Suprapubic skin (tissue), 4 donors: ENCODE measurements at places on chromosomes 7 and 10. TPM values are rescaled to one million over a fixed set of nuclear protein-coding genes. Genes with fewer than 3 reads are reported as not detected.

DNA sequence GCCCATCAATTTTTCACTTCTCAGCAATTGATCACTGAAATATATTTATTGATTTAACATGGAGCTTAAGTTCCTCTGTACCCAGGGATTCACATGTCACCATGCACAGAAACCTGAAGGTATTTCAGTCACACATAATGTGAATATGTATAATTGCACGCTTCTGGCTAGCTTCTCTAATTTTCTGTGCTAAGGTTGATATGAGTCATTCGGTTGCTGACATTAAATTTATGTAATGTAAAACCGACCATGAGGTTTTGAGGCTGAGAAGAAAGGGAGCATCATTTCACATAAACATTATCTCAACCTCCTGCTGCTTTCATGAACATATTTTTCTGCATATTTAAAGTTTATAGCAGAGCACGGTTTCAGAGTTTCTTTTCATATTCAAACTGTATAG, 381.0 kb upstream of the TPK1 start:
- H3K27me3 ChIP-seq, result no peaks in the 10 kb centered on the region
- DNase-seq, result no peak
- no peaks in the 10 kb centered on the region for H3K4me1 ChIP-seq
- H3K27ac ChIP-seq, result no peak overlapping the region
- no peak overlapping the region for H3K4me3 ChIP-seq

DNA sequence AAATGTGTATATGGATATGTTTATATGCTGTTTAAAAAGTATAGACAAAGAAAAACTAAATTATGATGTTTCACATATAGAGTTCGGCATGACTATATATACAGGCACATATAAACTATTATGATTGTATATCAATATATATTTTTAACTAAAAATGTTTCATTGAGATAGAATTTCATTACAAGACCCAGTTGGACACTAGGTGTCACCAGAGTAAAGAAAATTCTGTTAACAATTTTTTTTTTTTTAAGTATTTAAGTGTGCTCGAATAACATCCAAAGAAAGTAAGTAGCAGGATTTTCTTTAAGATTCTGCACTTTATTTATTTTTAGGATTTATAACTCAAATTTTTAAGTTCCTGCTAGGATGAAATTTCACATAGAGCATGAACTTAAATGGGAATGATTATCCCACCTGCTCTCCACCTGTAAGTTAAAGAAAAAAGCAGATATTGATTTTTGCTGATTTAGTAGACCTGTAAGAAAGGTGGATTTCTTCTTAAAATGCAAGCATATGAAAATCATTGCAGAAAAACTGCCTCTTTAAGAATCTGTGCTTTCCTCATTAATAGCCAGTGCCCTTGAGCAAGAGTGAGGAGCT, 961.5 kb downstream of the PCDH15 start:
- no peak for DNase-seq
- no peak overlapping the region for H3K27ac ChIP-seq
- no peaks in the 10 kb centered on the region for H3K4me1 ChIP-seq
- no peaks in the 10 kb centered on the region for H3K36me3 ChIP-seq
- H3K4me3 ChIP-seq, result no peak overlapping the region
- no peaks in the 10 kb centered on the region for H3K27me3 ChIP-seq

GRCh38 chr7:17844514-17845196, 95.6 kb downstream of the SNX13 start:
- H3K4me1 ChIP-seq, result peaks cover 3% of the 10 kb centered on the region
- H3K27ac ChIP-seq, result no peak overlapping the region
- H3K4me3 ChIP-seq, result no peak overlapping the region
- H3K36me3 ChIP-seq, result peaks cover 37% of the 10 kb centered on the region
- DNase-seq, result no peak

The ZNF736 gene
- total RNA-seq, result 6.0 TPM

DNA sequence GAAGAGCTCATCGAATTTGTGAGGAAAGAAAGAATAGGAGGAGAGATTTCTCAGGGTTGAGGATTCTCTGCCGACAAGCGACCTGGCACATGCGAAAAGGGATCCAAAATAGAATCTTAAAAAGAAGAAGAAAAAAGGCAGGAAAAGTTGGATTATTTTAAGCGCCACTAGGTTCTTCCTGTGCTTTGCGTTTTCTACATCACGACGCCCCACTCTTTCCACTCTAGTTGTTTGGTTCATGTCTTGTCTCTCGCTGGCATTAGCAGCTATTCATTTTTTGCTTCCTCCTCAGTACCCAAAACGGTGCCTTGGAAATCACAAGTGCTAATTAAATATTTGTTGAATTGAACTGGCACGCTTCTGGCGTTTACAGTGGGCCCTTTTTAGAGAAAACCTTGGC, 674 bp upstream of the FRA10AC1 start:
- DNase-seq, result no peak
- H3K36me3 ChIP-seq, result peaks cover 6% of the 10 kb centered on the region
- H3K4me3 ChIP-seq, result peak overlapping the region; percentile 63
- H3K4me1 ChIP-seq, result peaks cover 22% of the 10 kb centered on the region

- DNase-seq, result no peak
- H3K27ac ChIP-seq, result peak overlapping the region; percentile 37
- no peaks in the 10 kb centered on the region for H3K36me3 ChIP-seq
- no peak overlapping the region for H3K4me3 ChIP-seq
- no peaks in the 10 kb centered on the region for H3K27me3 ChIP-seq
Measured at GRCh38 chr7:100013328-100013676, 2.1 kb upstream of the ZKSCAN1 start.

DNA sequence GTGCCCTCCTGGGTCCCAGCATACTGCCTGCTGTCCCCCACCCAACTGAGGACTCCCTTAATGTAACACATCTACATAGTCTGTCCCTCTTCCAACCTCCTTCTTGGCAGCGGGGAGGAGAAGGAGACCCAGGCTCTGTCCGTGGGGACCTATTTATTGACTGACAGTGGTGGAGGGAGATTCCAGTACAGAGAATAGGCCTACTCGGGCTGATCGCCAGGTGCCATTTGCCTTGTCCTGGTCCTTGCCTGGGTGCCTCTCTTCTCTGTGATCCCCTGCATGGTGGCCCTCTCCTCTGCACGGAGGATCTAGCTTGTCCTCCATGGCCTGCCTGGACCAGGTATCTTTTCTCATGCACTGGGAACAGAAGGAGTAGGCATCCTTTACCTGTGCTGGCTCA, 17.0 kb downstream of the GHRHR start:
- no peak for DNase-seq
- no peak overlapping the region for H3K4me3 ChIP-seq
- no peak overlapping the region for H3K27ac ChIP-seq

DNA sequence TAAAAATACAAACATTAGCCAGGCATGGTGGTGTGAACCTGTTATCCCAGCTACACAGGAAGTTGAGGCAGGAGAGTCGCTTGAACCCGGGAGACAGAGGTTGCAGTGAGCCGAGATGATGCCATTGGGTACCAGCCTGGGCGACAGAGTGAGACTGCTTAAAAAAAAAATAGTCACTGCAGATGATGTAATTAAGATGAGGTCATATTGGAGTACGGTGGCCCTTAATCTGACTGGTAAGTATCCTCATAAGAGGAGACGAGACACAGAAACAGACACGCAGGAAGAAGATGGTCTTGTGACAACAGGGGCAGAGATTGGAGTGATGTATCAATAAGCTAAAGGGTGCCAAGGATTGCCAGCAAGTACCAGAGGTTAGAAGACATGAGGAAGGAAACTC, 156.0 kb downstream of the FAM107B start:
- no peak for DNase-seq
- no peak overlapping the region for H3K4me3 ChIP-seq
- no peaks in the 10 kb centered on the region for H3K27me3 ChIP-seq
- no peak overlapping the region for H3K27ac ChIP-seq
- peaks cover 9% of the 10 kb centered on the region for H3K4me1 ChIP-seq

- no peak for DNase-seq
- no peaks in the 10 kb centered on the region for H3K36me3 ChIP-seq
- H3K27ac ChIP-seq, result no peak overlapping the region
- no peaks in the 10 kb centered on the region for H3K27me3 ChIP-seq
Measured at GRCh38 chr7:127322832-127323493, 69.5 kb downstream of the ZNF800 start.

GRCh38 chr10:132107949-132108877, 42.5 kb downstream of the JAKMIP3 start:
- no peaks in the 10 kb centered on the region for H3K27me3 ChIP-seq
- no peaks in the 10 kb centered on the region for H3K4me1 ChIP-seq
- H3K27ac ChIP-seq, result no peak overlapping the region
- no peak overlapping the region for H3K4me3 ChIP-seq
- no peak for DNase-seq

The EBLN1 gene
- not detected for total RNA-seq

The UCN3 gene
- not detected for total RNA-seq

DNA sequence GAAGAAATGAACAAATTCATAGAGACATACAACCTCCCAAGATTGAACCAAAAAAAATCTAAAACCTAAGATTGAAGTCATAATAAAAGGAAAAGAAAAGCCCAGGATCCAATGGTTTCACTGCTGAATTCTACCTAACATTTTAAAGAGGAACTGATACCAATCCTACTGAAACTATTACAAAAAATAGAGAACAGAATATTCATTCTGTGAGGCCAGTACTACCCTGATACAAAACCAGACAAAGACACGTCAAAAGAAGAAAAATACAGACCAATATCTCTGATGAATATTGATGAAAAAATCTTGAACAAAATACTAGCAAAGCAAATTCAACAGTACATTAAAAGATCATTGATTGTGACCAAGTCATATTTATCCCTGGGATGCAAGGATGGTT, 128.5 kb upstream of the STEAP1 start:
- H3K27ac ChIP-seq, result no peak overlapping the region
- no peak overlapping the region for H3K4me3 ChIP-seq
- no peak for DNase-seq
- no peaks in the 10 kb centered on the region for H3K27me3 ChIP-seq

GRCh38 chr10:109534193-109534592, 389.1 kb downstream of the XPNPEP1 start:
- H3K27ac ChIP-seq, result no peak overlapping the region
- H3K4me1 ChIP-seq, result no peaks in the 10 kb centered on the region
- no peaks in the 10 kb centered on the region for H3K27me3 ChIP-seq
- no peak for DNase-seq
- H3K4me3 ChIP-seq, result no peak overlapping the region

- H3K27me3 ChIP-seq, result peaks cover 5% of the 10 kb centered on the region
- no peaks in the 10 kb centered on the region for H3K36me3 ChIP-seq
- H3K4me1 ChIP-seq, result no peaks in the 10 kb centered on the region
- no peak overlapping the region for H3K27ac ChIP-seq
- H3K4me3 ChIP-seq, result no peak overlapping the region
Measured at GRCh38 chr10:120667276-120667675, 183.9 kb upstream of the WDR11 start.

The CYP26C1 gene
- not detected for total RNA-seq

The PAPOLB gene
- total RNA-seq, result 0.11 TPM

GRCh38 chr10:6239213-6239991, 36.7 kb downstream of the PFKFB3 start:
- peaks cover 24% of the 10 kb centered on the region for H3K36me3 ChIP-seq
- H3K4me3 ChIP-seq, result no peak overlapping the region
- H3K27ac ChIP-seq, result peak overlapping the region; percentile 33
- DNase-seq, result no peak
- no peaks in the 10 kb centered on the region for H3K27me3 ChIP-seq

DNA sequence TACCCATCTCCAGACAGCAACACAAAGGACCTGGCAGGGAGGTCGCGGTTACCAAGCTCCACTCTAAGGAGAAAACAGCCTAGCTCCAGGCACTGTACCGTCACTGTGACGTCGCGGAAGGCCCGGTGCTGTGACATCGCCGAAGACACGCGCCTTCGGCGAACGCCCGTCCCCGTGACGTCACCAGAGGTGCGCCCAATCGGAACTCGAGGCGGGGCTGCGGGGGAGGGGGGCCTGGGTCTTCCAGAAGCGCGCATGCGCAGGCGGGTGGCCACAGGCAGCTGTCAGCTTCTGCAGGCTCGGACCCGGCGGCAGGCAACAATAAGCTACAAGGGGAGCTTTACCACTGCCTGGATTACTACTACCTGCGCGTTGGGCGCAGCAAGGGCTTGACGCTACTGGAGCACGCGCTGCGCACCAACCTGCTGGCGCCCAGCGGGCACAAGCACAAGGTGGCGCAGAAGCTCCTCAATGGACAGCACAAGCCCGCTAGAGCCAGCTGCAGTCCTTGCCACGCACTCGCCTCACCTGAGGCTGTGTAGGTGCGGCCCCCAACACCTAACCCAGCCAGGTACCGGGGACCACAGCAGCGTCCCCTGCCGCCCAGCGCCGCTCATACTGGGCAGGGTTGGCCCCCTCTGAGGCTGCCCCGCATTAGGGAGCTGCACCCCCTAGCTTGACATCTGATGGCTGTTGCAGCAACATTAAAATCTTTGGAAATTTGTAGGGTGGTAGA, 208.4 kb downstream of the TPST1 start:
- peak overlapping the region; percentile 47 for H3K4me3 ChIP-seq
- no peak overlapping the region for H3K27ac ChIP-seq
- peaks cover 12% of the 10 kb centered on the region for H3K4me1 ChIP-seq
- H3K27me3 ChIP-seq, result no peaks in the 10 kb centered on the region
